Left renal pelvis (tissue), 4 donors: ENCODE measurements at places on chromosomes 3 and 15. TPM values are rescaled to one million over a fixed set of nuclear protein-coding genes. Genes with fewer than 3 reads are reported as not detected.

The ERICH6 gene
- polyA plus RNA-seq, result not detected

The FAM107A gene
- 6.0 TPM for polyA plus RNA-seq

The LRRC34 gene
- 8.1 TPM for polyA plus RNA-seq

The GADL1 gene
- 0.60 TPM for polyA plus RNA-seq

The ZIC1 gene
- 2.4 TPM for polyA plus RNA-seq

The SLC22A13 gene
- polyA plus RNA-seq, result 3.1 TPM

The C2CD4B gene
- polyA plus RNA-seq, result 0.59 TPM

The C2CD4A gene
- polyA plus RNA-seq, result 0.31 TPM

The CCR9 gene
- 0.09 TPM for polyA plus RNA-seq

The CPNE9 gene
- polyA plus RNA-seq, result not detected
